Fibroblast of skin of left biceps (primary cell): ENCODE measurements at places on chromosomes 11 and 22.
A peak's percentile ranks its signal among the peaks of the same experiment; 100 is the strongest.

DNA sequence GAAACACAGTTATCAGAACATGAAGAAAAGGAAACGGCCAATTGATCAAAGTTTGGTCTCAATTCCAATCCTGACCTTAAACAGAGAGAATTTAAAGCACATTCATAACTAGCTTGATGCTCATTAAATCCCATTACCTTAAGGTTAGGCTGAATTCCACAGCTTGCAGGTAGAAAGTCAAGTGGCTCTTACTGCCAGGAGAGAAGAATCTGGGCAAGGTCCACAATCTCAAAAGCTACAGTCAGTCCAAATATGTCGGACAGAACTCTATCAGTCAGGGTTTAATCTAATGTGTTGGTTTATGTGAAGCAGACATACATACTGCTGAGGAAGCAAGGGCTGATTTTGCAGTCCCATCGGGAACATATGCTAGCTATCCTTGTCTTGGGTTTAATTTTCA lies 348.8 kb downstream of the SOX6 start:
- DNase-seq, result no peak

GRCh38 chr11:134228625-134229024 lies 4.2 kb downstream of the VPS26B start:
- DNase-seq, result peak; percentile 18

DNA sequence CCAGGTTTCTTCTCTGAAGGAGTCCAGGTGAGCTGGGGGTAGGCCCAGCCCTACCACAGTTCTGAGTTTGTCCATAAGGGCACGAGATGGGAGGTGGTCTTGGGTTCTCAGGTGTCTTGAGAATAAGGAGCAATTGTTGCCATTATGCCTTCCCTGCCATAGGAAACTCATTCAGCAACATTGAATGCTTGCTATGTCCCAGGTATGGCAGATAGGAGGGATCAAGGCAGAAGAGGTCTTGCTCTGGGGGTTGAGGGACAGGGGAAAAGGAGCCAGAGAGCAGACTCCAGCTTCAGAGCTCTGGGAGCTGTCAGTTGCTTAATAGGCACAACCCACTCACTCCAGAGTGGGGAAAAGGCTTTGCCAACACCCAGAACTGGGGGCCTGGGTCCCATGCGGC lies 4.3 kb downstream of the SELENOM start:
- DNase-seq, result no peak

DNA sequence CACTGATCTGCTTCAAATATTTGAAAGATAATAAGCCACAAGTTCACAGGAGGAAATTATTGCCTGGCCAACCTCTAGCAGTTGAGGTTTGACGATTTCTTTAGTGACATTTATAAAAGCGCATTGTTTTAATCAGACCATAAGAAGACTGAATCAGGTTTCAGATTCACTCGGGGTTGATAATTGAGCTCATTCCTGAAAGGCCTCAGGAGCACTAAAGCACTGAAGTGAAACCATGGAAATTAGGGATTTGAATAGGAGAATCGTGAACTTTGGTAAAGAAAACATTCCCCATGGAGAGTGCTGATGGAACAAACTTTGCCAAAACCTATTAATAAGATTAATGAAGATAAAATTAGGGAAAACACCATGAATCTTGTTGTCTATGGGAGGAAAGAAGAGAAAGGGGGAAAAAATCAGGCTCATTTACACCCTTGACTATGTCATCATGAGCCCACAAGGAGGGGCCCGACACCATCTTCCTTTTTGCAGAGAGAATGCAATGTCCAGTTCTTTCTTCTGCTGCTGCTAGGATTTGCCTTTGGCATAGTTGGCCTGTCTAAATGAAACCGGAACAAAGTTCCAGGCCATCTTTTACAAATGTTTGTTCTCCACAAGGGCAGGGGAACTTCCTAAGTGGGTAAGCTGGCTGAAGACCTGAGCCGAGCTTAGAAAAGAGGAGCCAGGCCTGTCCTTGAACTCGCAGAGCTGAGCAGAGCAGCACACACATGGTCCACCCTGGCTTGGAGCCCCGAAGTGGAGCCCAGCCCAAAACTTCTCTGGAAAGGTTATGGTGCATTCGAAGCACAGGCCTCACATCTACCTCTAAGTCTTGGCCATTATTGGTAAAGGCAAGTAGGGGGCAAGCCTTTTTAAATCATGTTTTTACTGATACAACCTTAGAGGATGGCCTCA lies 56.1 kb upstream of the EIF3M start:
- DNase-seq, result no peak

DNA sequence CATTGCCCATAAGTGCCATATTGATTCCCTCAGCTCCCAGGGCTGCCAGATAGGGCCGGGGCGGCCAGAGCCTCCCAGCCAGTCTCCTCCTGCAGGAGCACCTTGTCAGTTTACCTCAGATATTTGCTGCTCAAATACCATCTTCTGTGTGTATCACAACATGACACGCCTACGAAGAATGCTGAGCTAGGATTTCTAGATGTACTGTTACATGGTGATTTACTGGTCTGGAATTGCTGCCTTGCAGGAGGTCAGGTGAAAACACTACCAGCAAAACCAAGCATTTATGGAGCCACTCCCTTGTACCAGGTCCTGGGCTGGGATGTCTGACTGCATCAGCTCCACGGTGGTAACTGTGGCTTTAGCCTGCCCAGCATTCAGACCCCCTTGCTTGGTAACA lies 11.8 kb downstream of the MICAL3 start:
- no peak for DNase-seq

GRCh38 chr11:10900681-10901415 lies 43.0 kb upstream of the ZBED5 start:
- no peak for DNase-seq

GRCh38 chr22:22907551-22908494 lies 20.2 kb downstream of the IGLL5 start:
- DNase-seq, result no peak

- DNase-seq, result no peak
These were observed 1628.6 kb upstream of the RAG2 start for GRCh38 chr11:38226684-38227083.

- no peak for DNase-seq
These were observed 546 bp downstream of the DRAP1 start for GRCh38 chr11:65919573-65920371.

GRCh38 chr22:17233348-17234043 lies 14.3 kb upstream of the ADA2 start:
- no peak for DNase-seq

DNA sequence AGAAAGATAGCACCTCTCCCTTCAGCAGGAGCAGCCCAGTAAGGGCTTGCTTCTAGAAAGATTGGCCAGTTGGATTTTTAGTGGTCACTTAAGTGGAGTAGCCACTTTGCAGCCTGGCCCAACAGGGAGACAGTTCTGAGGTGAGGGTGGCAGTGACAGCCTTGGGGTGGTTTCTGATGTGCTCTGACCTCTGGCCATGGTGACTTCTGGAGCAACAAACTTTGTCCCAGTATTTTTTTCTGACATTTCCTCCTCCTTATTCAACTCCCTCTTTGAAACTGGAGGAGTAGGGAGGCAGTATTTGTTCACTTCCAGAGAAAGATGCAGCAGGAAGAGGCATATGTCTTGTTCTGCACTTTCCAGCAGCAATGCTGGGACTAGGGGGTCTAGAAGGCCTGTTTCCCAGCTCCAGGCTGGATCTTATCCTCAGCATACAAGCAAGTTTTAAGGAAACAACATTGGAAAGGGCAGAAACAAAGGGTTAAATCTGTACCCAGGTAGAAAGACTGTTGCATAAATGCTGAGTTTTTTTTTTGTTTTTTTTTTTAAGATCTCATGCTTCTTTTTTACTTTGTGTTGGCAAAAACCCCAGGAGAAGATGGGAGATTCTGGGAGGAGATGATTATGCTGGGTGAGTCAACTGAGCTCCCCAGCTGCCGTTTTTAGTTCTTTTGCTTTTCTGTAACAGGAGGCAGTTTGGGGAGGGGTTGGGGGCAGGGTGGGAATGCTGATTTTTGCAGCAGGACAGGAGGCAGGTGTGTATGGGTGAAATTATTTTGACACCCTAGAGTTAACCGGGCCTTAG lies 37.2 kb downstream of the RCOR2 start:
- DNase-seq, result no peak

- DNase-seq, result no peak
These were observed 1055.7 kb downstream of the JRKL start for GRCh38 chr11:97445561-97445960.

- no peak for DNase-seq
These were observed 61.8 kb upstream of the PRODH start for GRCh38 chr22:18997925-18998315.

- no peak for DNase-seq
These were observed 15.7 kb downstream of the MN1 start for GRCh38 chr22:27785831-27786230.

DNA sequence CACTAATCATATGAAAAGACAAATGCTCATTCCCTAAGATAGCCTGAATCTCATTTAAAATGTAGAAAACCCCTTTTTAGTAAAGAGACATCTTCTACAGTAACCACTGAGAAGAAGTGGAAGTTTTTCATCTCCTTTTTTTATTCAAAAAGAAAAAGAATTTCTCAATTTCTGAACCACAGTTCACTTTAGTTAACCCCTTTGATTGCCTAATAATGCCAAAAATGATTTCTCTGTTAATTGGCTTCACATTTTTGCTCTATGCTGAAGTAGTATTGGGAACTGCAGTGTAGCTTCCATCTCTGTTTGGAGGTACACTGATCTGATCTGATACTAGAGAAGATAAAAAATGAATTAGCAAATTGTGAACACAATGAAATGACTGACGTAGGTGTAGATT lies 58.3 kb downstream of the CD44 start:
- no peak for DNase-seq

DNA sequence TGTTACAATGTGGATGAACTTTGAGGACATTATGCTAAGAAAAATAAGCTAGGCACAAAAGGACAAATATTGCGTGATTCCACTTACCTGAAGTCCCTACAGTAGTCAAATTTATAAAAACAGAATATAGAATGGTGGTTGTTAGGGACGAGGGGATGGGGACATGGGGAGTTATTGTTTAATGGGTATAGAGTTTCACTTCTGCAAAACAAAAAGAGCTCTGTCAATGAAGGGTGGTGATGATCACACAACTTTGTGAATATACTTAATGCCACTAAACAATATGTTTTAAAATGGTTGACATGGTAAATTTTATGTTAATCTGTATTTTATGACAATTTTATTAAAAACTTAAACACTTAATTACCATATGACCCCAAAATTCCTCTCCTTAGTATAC lies 26.1 kb downstream of the INTS4 start:
- DNase-seq, result no peak

DNA sequence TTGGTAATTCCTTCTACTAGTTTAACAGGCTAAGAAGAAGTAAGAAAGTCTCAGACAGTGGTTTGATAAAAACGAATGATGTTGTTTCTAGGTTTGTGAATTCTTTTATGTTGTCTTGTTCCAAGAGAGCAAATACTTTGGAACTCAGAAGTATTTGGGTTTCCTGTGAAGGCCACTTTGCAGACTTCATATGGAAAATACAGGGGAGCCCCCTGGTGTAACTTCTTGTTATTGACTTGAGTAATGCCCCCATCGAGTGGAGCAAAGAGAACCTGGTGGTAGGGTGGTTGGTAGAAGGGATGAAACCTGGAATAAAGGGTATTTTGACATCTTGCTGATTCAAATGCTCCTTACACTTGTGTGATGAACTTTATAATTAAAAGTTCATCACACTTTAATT lies 40.0 kb upstream of the PTH start:
- DNase-seq, result no peak

DNA sequence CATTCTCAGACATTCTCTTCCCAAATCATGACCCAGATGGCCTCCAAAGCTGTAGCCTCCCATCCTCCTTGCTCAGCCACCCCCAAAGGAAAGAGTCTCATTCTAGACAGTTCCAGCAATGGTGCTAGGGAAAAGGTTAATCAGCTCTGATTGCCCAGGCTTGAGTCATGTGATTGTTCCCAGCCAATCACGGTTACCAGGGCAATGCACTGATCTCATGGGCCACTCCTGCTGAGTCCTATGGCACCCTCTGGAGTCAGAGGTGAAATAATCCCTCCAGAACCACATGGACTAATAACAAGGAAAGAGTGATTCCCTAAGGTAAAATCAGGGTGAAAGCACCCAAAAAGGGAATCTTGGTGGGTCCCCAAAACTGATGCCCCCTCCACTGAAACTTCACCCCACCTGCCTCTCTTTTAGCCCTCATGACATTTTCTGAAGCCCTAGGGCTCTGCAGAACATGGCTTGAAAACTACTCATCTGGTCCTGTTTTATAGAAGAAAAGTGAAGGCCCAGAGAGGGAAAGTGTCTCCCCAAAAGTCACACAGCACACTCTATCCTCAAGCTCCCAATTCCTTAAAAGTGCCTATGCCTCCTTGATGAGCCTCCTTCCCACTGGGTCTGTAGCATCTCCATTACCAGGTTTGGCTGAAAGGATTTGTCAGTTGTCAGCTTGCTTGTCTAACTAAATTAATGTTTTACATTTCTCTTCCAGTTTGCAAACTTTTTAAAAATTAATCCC lies 203.7 kb downstream of the MN1 start:
- DNase-seq, result no peak

DNA sequence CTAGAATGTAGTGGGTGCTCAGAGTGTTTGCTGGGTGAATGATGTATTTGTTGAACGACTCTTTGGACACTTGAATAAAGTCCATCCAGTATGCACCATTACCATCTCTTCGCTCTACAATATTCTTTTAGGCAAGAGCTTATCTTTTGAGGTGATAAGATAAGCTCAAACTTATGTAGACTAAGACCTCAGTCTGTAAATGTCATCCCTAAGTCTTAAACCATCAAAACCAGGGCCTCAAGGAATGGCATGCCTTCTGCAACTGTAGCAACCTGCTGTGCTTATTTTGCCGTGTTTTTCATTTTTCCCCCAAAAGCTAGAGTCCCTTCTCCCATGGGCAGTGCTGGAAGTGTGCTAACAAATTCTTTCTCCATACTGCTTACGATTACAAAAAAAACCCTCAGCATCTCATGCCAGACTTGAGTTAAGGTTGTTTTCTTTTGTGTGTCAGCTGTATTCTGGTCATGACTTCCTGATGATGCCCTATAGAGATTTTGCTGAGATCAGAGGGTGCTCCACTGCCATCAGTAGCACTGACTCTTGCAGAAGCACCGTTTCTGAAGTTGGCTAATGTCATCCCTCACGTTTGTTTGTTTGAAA lies 27.8 kb downstream of the LIMK2 start:
- DNase-seq, result no peak
